ENCODE measurements at places on chromosomes 1 and 21.

DNA sequence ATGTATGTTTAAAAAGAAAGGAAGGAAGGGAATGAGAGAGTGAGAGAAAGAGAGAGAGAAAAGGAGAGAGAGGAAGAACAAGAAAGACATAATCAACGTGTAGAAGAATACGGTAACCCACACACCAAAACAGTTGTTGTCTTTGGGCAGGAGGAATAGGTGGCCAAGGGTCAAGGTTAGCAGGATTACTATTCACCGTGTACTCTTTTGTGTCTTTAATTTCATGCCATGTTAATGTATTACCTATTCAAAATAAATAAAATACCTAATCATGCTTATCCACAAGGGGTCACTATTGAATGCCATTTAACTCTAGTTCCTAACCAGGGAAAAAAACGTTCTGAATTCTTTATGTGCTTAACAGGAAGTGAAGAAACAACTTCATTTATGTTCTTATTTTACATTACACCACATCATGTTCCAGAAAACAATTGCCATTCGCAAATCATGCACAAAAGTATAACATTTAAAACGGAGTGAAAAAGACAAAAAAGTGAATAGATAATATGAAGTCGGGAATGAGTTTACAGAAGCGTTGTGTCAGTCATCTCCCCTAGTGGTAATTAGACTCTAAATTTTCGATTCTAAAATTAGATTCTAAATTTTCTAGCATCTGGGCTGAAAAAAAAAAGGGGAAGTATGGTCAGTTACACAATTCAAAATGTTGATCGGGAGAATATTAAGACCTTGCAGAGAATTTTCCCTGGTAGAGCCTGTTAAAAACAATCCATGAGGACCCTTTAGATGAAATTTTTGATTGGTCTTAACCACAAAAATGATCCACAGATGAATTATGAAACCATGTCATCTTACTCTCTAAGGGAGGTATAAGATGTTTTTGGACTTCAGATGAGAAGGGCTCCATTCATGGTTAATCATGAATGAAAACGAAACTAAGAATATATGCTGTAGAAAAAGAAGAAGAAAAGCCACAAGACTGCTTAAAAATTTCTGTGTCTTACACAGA is 700 bp upstream of the KMO start:
- no peak for DNase-seq

GRCh38 chr1:100782473-100783039 is 63.0 kb downstream of the VCAM1 start:
- DNase-seq, result no peak

DNA sequence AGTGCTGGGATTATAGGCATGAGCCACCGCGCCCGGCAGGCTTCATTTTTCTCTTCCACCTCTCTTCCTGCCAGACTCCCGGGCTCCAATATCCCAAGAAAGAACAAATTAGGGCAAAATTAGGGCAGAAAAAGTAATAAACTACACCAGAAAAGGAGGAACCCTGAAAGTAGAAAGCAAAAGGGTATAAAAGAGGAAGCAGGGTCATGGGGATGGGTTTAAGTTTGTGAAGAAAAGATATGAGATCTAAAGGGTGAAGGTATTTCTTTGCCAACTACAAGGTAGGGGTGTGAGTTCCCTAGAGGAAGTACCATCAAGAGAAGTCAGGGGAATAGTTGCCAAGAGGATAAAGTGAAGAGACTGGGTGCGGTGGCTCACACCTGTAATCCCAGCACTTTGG is 9.9 kb downstream of the PTPN22 start:
- no peak for DNase-seq

GRCh38 chr1:205188098-205188497 is 23.4 kb downstream of the DSTYK start:
- no peak for DNase-seq

DNA sequence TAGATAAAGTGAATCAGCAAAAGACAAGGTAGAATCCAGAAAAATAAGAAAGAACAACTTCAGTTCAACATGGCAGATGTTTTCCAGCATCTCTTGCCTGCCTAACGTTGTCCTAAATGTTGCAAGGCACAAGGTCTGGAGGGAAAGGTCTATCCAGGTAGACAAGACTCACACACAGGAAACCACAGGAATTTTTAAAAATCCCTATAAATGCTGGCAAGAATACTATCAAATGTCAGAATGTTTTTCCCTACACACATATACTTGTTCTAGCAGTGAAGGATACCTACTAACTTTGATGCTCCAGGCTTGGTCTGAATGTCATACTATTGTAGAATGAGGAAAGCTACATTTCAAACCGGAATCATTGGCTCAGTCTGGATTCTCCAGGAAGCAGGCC is 10.6 kb downstream of the GJA5 start:
- DNase-seq, result no peak

GRCh38 chr1:79819140-79819539 is 812.6 kb upstream of the ADGRL4 start:
- DNase-seq, result no peak

DNA sequence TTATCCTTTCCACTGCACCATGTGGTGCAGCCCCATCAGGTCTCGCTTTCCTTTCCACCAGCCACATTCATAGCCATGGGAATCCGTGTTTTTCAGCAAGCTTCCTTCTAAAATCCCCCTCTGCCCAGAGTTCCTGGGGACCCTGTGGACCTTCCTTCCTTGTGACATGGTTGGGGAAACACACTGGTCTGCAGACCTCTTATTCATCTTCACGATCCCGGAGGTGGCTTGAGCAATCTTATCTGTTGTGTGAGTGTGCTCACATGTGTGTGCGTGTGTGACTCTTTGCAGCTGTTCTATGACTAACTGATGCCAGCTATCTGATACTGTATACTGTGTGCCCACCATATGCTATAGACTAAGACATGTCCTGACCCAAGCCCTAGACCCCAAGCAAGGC is 15.6 kb upstream of the IL10 start:
- no peak for DNase-seq
